ENCODE measurements at places on chromosomes 13 and 19.
A peak's percentile ranks its signal among the peaks of the same experiment; 100 is the strongest.

DNA sequence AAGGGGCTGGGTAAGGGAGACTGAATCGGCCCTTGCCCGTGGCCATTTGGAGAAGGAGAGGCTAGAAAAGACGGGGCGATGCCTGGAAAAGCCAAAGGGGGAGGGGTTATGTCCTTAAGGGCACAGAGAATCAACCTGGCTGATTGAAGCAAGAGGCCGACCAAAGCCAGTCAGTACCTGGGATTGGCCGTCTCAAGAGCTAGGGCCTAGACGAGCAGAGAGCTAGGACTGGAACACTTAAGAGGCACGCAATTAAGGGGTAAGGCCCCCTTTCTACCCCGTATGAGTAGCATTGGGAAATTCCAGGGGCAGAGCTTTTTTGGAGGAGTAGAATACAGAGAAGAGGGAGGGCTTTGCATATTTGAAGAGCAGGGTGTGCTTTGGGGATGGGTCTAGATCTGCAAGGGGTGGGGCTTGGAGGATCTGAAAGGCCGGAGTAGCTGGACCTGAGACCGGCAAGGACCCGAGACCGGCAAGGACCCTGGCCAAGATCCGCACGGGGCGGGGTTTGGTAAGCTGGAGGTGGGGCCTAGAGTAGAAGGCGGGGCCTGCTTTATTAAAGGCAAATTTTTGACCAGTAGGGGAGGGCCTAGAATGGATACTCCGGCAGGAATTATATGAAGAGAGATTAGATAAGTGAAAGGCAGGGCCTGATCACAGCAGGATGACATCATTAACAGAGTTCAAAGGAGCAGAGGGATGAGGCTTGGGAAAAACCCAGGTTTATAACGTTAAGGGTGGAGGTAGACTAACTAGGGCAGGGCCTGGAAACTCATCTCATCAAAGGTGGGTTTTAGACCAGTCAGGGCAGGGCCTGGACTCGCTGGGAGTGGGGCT, 10.7 kb upstream of the CACNG6 start:
- no peak for DNase-seq

GRCh38 chr13:22801402-22802003, 379.3 kb upstream of the SGCG start:
- DNase-seq: no peak

GRCh38 chr19:756236-756635, 5.3 kb downstream of the MISP start:
- no peak for DNase-seq

DNA sequence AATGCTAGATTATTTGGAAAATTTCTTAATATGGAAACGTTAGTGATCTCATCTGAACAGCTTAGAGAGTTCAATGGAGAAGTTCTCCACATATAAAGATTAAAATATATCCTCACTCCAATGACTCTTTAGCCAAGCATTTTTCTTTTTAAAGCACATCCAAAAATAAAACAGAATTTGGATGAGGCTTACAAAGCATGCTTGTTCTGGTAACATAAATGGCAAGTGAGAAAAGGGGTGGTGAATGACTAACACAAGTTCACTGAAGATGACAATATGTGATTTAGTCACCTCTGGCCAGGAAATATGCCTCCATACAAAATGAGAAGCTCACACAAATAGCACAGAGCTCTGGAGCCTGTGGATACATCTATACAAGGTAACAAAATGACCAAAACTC, 253.0 kb downstream of the PCDH20 start:
- no peak for DNase-seq

DNA sequence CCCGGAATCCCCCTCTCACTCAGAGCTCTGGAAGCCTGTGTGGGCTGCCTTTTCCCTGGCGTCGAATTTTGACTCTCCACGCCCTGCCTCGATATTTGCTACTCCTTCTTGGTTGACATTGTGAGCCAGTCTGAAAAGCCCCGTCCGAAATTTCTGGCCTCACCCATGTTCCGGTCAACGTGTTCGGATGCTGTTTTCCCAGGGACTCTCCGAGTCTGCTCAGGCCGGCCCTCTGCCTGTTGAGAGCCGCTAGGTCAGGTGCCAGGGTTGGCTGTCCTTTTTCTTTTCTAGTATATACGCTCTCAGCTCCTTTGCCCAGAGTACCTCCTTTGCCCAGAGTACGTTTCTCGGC, 6.8 kb upstream of the DGKH start:
- DNase-seq: peak; percentile 9

GRCh38 chr19:16587833-16588823, 15.9 kb upstream of the SLC35E1 start:
- peak; percentile 78 for DNase-seq

DNA sequence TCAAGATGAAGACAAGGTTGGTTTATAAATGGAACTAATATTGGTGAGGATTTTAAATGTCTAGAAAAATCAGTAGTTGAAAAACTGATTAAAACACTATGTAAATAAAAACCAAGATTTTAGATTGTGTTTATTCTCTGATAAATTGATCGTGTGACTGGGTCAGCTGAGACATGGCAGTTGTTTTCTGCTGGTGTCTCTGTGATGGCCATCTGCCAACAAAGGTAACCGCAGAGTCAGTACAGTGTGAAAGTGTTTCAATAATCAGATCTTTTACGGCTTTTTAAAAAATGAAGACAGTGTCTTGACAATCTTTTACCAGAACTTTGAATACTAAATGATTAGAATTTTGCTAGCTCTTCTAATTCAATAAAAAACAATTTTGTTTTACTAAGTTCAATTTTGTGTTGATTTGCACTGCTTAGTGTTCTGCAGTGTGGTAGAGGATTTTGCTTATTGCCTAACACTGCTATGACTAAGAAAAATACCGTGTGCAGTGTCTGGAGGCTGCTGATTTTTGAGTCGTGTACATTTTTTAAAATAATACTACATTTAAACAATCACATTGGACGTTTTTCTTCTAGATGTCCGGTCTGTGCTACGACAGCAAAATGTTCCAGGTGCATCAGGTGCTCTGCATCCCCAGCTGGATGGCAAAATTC, 32.7 kb upstream of the GPR183 start:
- DNase-seq: peak; percentile 68

GRCh38 chr19:751501-752341, 809 bp downstream of the MISP start:
- DNase-seq: no peak

GRCh38 chr13:41017817-41018601, 1.1 kb downstream of the ELF1 start:
- DNase-seq: no peak

DNA sequence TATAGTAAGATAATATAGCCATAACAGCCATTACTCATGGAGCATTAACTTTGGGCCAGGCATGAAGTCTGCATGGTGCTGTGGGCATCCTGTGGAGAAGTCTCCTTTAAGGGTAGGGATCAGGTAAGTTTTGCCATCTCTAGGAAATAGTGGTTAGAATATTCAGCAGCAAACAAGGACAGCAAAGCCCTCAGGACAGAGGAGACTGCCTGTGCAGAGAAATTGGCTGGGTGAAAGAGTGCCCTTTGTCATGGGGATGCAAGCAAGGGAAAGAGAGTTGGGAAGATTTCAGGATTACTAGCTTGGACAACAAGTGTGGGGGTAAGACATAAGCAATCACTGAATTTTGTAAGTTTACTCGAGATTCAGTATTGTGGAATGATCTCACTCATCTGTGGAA, 15.7 kb upstream of the OBI1 start:
- no peak for DNase-seq

DNA sequence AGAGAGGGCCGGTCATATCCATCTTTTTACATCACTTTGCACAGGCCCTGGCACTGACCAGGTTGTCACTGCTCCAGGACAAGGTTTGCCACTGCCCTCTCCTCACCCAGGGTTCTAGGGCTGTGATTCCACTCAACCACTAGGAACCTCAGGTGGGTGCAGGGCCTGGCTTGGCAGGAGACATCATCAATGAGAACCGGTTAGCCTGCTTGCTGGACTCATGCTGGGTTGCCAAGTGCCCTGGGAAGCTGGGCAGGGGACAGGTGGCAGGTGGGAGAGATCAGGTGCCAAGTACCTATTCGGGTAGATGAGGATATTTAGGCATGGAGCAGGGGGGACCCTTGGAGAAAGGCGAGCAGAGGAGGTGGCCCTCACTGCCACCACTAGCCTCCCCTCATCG, 4.2 kb upstream of the CERS4 start:
- DNase-seq: no peak
